Smooth muscle cell of the brain vasculature (primary cell): ENCODE measurements at places on chromosomes 3 and 15.
A peak's percentile ranks its signal among the peaks of the same experiment; 100 is the strongest.

DNA sequence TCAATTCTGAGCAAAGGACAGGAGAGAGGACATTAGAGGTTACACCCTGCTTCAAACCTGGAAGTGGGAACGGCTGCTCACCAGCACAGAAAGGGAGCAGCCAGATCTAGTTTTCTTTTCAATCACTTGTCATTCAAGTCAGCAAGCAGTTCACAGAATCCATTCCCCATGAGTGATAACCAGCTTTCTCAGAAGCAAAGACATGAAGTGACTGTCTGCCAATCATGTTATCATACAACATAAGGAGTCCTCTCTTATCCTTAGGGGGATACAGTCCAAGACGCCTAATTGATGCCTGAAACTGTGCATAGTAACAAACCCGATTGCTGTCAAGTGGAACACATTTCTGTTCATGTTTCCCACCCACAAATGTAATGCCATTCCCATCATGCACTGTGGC is 54.7 kb downstream of the FAM98B start:
- no peak for DNase-seq

DNA sequence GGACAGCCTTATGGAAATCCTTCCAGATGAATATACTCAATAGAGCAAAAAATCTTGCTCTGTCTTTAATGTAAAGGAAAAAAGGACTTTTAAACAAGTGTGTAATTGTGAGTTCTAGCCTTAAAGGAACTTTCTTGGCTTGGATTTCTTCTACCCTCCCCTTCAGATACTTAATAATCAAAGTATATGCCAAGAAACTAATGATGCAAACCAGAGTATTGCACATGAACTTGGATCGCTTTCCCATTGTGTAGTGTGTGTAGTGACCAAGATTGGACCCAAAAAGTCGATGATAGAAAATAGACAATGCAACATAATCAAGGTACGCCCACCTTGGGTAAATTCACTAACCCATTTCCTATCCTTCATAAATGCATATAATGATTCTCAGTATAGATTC is 123.8 kb downstream of the TIGIT start:
- no peak for DNase-seq

DNA sequence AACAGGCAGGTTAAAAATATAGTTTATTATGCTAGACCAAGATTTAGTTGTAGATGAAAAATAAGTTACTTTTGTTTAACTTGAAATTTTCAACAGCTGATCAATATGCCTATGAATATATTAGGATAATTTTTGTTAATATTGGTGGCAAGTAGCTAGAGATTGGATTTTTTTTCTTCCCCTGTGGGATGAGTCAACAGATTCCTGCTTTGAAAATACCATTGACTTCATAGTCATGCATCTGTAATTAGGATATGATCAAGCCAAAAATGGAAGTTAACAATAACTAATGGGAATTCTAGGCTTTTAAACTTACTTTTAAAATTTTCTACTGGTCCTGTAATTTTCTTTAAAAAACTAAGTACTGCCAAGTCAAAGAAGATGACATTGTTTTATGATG is 211.7 kb downstream of the ZIC1 start:
- no peak for DNase-seq

GRCh38 chr3:43689766-43690399 is 855 bp upstream of the ABHD5 start:
- DNase-seq: no peak

GRCh38 chr3:81443958-81444357 is 317.5 kb downstream of the GBE1 start:
- DNase-seq: peak; percentile 7

GRCh38 chr3:194586836-194587235 is 46.4 kb downstream of the TMEM44 start:
- no peak for DNase-seq

GRCh38 chr15:69305204-69305931 is 6.7 kb downstream of the PAQR5 start:
- peak; percentile 65 for DNase-seq

DNA sequence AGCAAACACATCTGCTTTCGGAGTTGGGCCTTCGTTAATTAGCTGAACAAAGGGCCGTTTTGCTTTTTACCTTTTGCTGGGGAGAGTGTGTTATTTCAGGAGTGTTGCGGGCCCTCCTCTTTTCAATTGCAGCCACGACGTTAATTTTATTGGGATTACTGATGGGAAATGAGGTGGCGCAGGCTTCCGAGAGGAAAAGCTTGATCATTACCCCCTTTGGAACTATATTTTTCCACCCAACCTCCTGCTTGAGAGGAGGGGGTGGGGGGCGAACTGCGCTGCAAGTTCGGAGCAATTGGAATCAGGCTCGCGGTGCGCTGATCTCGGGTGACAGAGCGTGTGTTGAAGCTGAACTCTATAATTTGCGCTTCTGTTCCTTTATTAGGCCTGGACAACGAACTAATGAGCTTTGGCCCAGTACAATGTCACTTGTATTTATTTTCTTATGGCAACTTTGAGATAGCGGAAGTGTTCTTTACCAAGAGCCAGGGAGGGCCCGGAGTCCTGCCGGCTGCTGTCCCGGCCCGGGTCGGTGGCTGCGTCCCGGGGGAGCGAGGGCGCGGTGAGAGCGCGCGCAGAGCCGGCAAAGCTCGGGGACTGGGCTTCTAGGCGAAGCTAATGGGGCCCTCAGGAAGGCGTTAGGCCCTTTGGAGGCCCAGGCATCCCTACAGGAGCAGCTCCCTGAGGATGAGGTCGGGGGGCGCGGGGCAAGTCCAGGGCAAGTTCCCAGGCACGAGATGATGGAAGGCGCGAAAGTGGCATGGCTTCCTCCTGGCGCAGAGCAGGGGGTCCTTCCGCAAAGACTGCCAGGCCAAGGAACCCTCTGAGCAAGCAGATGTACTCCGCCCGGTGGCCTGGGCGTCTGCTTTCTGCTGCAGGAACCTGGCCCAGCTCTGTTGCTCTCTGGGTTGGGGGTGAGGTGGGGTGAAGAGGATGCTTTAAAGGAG is 12.9 kb downstream of the NR2F2 start:
- no peak for DNase-seq

DNA sequence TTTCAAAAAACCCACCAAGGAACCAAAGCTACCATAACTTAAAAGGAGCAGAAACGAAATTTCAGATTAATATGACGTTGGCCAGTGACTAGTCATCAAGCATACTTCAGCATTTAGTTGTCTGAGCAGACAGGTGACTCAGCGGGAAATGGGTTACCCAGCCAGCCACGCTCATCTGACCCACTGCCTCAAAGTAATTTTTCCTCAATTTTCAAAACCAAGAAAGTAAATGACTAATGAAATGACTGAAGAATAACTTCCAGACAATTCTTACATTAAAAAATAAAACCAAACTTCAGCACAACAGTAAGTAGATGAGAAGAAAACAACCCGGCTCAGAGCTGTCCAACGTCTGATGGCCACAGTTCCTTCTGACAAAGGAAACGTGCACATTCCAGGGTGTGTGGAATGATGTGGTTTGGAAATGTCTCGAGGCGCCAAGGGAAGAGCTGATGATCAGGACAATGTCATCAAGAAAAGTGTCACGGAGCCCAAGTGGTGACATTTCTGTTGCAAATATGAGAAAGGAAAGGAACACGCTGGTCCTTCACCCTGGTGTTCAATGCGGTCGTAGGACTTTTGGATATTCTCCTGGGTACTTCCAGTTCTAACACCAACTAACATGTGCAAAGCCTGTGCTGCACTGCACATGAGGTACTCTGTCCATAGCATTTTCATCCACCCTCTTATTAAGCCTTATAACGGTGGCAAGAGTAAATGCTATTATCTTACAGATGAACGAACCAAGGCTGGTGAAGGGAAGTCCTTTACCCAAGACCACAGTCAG is 79.1 kb downstream of the FOXP1 start:
- DNase-seq: no peak

DNA sequence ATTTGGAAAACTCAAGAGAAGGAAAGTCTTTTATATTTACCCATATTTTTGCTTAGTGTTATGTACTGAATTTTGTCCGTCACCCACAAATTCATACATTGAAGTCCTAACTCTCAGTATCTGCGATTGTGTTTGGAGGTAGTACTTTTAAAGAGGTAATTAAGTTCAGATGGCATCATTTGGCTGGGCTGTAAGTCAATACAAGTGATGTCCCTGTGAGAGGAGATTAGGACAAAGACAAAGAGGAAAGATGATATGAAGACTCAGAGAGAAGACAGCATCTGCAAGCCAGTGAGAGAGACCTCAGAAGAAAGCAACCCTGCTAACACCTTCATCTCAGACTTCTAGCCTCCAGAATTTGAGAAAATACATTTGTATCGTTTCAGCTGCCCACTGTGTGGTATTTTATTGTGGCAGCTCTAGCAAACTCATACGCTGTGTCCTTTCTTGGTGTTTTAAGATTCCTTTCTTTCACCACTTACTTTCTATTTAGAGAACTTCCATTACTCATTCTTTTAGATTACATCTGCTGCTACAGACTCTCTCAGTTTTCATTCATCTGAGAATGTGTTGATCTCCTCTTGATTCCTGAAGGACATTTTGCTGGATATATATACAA is 17.0 kb downstream of the LRCH3 start:
- no peak for DNase-seq

DNA sequence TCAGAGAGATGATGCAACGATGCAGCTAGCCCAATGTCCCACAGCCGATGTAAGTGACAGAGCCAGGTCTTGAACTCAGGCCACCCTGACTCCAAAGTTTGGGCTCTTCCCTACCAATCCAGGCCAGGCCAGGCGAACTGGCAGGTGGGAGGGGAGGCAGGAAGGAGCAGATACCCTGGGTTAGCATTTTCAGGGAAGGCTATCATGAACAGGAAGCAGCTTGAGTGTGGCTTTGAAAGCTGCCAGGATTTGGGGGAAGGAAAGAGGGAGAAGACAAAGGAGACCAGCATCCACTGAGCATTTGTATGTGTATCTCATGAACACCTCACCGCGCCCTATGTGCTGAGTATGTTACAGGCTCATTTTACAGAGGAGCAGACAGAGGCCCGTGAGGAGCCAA is 38.8 kb downstream of the LMCD1 start:
- DNase-seq: no peak

- DNase-seq: no peak
Measured at GRCh38 chr3:192843723-192844485, 73.8 kb downstream of the MB21D2 start.

GRCh38 chr15:52103217-52104207 is 9.1 kb downstream of the BCL2L10 start:
- no peak for DNase-seq

- no peak for DNase-seq
Measured at GRCh38 chr3:187743195-187744141, 1.8 kb downstream of the BCL6 start.

DNA sequence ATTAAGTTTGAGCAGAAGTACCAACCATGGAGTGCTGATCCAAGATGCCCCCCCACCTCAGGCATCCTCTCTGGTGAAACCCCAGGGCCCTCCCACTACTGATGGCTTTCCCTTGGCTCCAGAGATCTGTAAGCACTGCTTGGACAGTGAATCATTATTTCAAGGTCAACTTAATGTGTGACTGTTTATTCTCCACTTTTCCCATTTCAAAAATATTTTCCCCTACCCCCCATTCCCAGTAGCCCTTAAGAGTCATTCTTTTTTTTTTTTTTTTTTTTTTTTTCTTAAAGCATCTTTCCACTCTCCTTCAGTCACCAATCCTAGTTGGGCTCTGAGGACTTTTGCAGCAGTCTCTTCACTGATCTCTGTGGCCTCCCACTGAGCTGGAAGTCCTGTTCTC is 82.6 kb downstream of the PCCB start:
- no peak for DNase-seq

- DNase-seq: no peak
Measured at GRCh38 chr15:73394782-73395181, 26.0 kb upstream of the HCN4 start.

GRCh38 chr15:100880139-100880896 is 687 bp downstream of the ALDH1A3 start:
- no peak for DNase-seq

DNA sequence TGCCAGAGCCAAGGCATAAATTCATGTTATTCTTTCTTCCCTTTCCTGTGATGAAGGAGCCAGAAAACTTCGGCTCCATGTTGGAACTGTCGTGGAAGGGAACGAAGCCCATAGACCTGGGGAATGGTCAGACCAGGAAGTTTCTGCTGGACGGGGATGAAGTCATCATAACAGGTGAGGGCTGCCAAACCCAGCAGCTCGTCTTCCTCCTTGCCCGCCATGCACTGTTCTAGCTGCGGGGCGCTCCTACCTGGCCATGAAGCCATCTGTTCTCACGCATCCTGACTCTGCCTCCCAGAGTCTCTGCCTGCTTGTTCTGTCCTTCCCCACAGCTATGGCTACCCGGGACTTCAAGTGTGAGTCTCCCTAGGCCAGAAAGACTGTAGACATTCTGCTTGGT is 28.2 kb downstream of the FAH start:
- no peak for DNase-seq

- DNase-seq: no peak
Measured at GRCh38 chr3:50605901-50606326, 5.7 kb downstream of the CISH start.

DNA sequence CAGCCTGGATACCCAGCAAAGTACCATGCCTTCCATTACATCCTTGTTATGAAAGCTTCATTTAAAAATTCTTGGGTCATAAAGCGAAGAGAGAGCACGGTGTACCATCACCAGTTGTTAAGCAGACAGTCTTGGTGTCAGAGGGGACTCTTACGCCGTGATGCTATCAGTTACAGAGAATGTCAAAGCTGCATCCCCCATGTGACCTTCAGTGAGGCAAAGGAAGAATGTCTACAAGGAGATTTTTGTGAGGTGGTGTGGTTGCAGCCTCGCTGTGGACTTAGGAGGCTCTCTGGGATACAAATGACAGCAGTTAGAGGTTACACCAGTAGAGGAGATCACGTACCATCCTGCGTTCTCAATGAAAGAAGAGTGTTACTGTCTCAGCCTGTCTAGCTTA is 278.3 kb downstream of the FEZF2 start:
- no peak for DNase-seq

- no peak for DNase-seq
Measured at GRCh38 chr3:146750196-146750595, 145.1 kb upstream of the PLSCR5 start.

GRCh38 chr15:62605282-62605681 is 437.3 kb upstream of the TPM1 start:
- DNase-seq: no peak

DNA sequence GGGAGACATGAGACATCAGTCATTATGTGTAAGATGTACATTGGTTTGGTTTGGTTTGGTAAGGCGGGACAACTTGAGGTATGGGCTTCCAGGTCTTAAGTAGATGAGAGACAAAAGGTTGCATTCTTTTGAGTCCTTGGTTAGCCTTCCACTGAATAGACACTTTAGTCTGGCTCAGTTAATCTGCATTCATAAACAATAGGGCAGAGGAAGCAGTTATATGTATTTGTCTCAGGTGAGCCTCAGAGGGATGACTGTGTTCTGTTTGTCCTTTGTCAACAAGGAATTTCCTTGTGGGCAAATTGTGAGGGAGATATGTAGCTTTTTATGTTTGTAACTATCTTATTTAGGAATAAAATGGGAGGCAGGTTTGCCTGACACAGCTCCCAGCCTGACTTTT is 50.4 kb downstream of the TCF12 start:
- no peak for DNase-seq

GRCh38 chr3:8307545-8308110 is 194.0 kb upstream of the LMCD1 start:
- DNase-seq: no peak
